ENCODE measurements at places on chromosomes 2 and 18. TPM values are rescaled to one million over a fixed set of nuclear protein-coding genes. Genes with fewer than 3 reads are reported as not detected.

ATL2 gene
- total RNA-seq = 125 TPM

FLACC1 gene
- total RNA-seq = 2.3 TPM

GALNT3 gene
- total RNA-seq = 0.36 TPM

NAT8 gene
- not detected for total RNA-seq

MLPH gene
- 0.27 TPM for total RNA-seq

MOGAT1 gene
- not detected for total RNA-seq

NEDD4L gene
- total RNA-seq = 24.4 TPM

ICA1L gene
- 6.4 TPM for total RNA-seq

ALPG gene
- not detected for total RNA-seq
